ENCODE measurements at places on chromosomes 2 and 18.

- no peak for DNase-seq
These were observed 246.8 kb downstream of the AGPS start for GRCh38 chr2:177639262-177639914.

DNA sequence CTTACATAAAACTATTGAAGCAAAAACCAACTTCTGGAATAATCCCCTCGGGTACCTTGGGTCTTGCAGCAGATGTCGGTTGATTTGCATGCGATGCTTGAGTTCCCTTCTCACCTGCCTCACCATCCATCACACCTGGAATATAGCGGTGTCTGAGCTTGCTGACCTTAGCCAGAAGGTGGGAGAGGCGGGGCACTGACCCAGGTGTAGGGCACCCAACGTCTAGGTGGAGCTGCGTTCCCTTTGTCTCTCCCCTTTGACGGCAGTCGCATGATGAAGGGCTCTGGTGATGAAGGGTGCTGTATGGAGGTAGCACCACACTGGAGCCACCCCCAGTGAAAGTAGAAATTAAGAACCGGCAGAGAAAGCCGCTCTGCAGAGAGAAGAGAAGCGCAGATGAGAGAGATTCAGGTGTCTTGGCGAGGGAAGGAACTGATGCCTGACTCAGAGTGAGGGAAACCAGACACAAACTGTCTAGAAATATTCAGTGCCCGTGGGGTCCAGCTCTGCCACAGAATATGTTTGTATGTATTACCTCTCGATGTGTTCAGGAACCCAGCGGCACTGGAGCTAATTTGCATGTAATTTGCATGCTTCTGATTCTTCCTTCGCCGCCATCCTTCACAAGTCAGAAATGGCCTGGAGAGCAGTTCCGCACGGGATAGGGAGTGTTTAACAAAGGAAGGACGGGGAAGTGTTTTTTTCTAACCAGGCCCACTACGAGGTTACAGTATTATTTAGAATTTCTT lies 19.4 kb upstream of the MBP start:
- no peak for DNase-seq

GRCh38 chr2:204012072-204012653 lies 75.6 kb downstream of the ICOS start:
- no peak for DNase-seq

DNA sequence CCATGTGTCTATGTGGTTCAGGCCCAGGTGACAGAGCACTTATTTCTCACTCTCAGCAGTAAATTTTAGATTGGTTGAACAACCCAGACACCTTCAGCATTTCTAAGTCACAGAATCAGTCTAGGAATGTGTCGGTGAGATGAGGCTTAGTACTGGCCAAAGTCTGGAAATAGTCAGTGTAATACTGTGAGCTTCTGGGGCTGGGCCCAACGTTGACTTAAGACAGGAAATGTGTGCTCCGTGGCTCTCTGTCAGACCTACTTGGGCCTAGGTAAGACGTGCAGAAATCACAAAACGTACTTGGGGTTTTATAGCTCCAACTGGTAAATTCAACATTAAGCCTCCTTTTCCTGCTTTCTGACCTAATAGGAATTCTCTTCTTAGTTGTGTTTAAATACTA lies 160.3 kb upstream of the COL3A1 start:
- no peak for DNase-seq

- DNase-seq, result no peak
These were observed 46.3 kb upstream of the CCDC150 start for GRCh38 chr2:196592911-196593881.

DNA sequence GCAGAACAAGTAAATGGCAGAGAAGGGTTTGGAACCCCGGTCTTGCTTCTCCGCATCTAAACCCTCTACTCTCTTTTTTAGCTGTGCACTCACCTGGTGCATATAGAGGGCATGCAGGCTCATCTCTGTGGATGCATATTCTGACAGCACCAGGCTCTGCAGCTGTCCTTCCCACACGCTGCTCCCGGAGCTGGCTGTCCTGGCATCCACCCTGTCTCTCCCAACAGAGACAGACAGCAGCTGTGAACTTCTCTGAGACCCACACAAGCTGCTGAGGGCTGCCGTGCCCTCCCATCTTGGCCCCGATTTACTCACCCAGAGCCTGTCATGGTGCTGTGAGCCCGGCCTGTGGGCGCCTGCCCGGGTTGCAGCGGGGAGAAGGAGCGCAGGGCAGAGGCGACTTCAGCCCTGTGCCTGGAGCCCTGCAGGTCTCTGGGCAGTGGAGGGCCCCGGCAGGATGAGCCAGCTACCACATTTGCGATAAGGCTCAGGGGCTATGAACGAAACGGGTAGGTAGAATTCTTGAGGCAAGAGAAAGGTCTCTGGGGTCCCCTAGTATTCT lies 3.3 kb upstream of the ABCB6 start:
- DNase-seq, result no peak

DNA sequence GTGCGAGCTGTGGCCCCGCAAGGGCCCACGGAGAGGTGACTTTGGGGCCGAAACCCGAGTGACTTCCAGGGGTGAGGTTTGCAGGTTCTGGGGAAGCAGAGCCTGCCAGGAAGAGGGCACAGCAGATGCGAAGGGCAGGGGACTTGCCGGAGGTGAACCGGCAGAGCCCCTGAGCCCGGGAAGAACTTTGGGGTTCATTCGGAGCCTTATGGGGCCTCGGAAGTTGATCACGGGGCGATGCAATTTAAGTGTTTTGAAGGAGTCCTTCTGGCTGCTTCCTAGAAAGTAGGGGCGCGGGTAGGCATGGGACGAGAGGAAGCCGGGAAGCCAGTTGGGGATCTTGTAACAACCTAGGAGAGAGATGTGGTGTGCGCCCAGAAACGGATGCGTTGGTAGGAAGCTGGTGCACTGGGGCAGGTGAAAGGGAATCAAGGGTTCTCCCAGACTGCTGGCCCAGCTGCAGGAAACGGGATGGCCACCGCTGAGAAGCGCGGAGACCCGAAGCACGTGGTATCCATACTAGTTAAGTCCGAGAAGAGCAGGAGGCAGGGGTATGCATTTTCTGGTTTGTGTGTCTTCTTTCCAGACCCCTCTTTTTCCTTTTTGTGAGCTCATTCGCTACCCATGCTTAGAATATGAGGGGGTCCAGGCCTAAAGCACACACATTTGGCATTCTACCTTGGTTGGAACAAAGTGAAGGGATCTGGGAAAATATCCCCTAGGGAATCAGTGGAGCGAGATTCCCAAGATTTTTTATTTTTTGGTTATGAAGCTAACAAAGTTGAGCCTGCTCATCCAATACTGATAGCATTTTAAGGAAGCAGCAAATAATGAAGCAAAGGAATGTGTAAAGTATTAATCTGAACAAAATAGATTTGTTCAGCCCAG lies 758 bp downstream of the SCLY start:
- DNase-seq, result no peak

DNA sequence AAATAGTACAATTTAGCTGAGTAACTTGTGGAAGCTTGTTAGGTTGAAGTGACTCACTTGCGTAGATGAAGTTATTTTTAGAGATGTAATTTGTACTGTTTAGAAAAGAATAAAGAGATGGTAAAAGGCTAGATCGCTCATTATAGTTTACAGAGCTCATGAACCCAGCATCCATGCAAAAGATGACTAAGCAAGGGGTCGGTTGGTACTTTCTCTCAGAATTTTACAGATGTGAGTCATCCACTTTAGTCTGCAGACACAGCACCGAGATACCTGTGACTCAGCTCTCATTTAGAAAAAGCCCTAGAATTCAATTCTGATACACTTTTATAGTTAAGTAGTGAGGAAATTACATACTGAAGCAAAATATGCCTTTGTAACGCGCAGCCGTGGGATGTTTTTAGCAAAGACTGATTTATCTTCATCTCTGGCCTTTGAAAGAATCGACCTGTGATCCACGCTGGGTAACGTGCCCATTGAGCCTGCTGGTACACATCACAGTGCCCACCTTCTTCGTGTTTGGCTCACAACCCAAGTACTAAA lies 116.5 kb upstream of the FOSL2 start:
- no peak for DNase-seq

- no peak for DNase-seq
These were observed 56.3 kb downstream of the POMC start for GRCh38 chr2:25112113-25112512.

GRCh38 chr18:59537579-59537978 lies 159.6 kb downstream of the CCBE1 start:
- DNase-seq, result no peak

GRCh38 chr2:170339322-170339721 lies 161.4 kb downstream of the MYO3B start:
- no peak for DNase-seq

- no peak for DNase-seq
These were observed 697 bp downstream of the KCMF1 start for GRCh38 chr2:84971510-84972206.
